Femur (tissue), 1 donor: ENCODE measurements at places on chromosomes 2 and 18.

GRCh38 chr2:225042800-225043167, 516 bp upstream of the DOCK10 start:
- DNase-seq, result no peak

DNA sequence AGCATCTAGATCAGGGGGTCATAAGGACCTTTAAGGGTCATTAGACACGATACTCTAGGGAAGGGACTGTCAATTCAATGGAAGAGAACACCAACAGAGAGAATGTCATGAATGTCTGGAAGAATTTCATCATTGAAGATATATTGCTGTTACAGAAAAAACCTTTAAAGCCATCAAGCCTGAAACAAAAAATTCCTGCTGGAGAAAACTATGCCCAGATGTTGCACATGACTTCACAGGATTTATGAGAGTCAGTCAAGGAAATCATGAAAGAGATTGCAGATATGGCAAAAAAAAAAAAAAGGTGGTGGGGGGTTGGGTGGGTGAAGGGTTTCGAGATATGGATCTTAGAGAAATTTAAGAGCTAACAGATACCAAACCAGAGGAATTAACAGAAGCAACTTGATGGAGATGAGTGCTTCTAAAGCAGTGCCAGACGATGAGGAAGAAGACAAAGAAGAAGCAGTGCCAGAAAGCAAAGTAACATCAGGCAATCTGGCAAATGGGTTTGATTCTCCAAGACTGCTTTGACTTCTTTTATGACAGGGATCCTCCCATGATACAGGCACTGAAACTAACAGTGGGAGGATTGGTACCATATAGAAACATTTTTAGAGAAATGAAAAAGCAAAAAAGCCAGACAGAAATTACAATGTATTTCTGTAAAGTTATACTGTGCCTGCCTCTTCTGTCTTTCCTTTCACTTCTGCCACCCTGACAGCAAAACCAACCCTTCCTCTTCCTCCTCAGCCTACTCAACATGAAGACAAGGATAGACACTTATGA, 28.5 kb downstream of the MAP4K3 start:
- DNase-seq, result no peak

DNA sequence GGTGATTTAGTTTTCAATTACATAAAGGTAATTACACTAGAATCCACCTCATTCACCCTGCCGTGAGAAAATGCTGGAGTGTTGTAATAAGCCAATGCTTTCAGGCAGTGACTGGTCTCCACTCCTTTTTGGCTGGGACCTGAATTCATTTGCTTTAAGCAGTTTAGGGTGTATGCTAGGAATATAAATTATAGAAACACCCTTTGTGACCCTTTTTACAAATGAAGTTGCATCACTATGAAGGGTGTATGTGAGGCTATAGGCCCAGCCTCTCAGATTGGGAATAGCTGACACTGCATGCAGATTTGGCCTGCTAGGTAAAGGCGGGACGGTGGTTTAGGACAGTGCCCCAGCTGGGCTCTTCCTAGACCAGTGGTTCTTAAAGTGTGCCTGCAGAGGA, 50.8 kb upstream of the NFE2L2 start:
- no peak for DNase-seq

GRCh38 chr2:1640301-1641135, 103.8 kb downstream of the PXDN start:
- DNase-seq, result no peak

DNA sequence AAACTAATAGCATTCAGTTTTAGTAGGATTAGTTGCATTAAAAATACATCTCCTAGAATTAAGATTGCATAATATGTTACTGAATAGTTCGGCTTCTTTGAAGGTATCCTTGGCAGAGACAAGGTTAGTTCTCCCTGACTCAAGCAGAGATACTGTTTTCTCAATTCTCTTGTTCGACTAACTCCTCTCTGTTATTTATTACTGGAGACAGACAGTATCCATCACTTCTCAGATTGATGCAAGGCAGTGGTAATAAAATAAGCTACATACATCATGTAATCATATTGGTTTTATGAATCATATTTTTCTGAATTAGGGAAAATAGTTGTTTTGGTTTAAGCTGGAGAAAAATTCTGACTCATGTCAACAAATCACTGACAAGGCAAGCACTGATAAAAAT, 134.8 kb downstream of the SLC8A1 start:
- no peak for DNase-seq
